Naive thymus-derived CD8-positive, alpha-beta T cell (primary cell): ENCODE measurements at places on chromosomes 13 and 19.

DNA sequence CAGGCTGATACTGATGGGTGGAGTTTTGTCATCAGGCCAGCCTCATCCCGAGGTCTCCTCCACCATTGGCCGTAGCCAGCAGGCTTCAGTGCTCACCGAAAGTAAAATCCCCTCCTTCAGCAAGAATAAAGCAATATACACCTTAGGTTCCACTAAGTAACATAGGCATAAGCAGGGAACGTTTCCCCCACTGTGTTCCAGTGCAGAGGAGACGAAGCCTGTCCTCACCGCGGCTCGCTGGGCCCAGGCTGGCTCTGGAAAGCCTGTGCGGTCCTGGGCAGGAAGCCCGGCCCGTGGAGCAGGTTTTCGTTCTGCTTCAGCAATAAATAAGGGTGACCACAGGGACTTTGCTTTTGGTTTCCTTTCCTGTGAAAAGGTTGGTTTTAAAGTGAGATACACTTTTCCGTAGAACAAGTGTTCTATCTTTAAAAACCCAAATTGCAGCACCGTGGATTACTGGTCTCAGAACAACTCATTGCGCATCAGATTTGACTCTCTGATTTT lies 16.3 kb upstream of the TEX29 start:
- no peak for DNase-seq

- no peak for DNase-seq
Observed at GRCh38 chr13:45564133-45564776, 51.3 kb downstream of the ERICH6B start.

DNA sequence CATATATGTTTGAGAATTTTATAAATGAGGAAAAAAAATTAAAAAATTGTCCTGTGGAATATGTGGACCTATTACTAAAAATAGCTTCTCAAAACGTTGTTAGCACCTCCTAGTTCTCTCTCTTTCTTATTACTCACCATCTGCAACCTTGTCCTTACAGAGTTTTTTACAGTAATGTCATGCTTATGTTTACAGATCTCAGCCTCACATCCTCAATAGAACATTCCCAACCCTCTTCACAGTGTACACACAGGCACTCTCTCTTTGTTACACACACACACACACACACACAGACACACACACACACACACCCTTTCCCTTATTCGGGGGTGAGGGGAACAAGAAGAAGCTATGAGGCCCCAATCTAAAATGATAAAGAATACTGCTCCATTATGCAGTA lies 197.7 kb downstream of the SLITRK6 start:
- no peak for DNase-seq

- DNase-seq = no peak
Observed at GRCh38 chr13:42272804-42273175, 838 bp downstream of the AKAP11 start.

DNA sequence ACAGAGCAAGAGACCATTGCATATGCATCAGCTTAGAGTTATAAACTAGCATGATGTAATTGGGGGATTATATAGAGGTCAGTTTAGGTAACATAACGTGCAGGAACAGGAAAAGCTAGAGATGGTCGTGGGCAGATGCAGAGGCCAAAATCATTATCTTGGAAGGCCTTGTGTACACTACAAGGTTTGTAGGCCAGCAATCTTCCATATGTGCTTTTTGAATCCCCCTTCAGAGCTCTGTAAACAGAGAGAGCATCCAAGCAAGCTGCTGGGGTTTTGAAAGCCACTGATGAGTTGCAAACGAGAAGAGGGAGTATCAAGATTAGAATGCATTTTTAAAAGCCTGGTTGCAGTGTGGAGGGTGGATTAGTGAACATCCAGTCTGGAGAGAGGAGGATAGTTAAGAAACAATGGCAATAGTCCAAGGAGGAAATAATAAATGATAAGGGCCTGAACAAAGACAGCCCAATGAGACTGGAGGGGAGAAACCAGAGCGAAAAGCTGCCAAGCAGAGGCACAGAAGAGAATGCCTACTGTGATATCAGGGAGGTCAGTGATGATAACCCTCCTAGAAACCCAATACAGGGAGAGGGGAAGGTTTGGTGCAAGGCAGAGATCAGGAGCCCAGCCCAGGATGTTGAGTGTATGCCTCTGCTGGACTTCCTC lies 109.6 kb downstream of the ZAR1L start:
- no peak for DNase-seq

- DNase-seq = no peak
Observed at GRCh38 chr13:96243376-96243775, 153.5 kb downstream of the HS6ST3 start.

DNA sequence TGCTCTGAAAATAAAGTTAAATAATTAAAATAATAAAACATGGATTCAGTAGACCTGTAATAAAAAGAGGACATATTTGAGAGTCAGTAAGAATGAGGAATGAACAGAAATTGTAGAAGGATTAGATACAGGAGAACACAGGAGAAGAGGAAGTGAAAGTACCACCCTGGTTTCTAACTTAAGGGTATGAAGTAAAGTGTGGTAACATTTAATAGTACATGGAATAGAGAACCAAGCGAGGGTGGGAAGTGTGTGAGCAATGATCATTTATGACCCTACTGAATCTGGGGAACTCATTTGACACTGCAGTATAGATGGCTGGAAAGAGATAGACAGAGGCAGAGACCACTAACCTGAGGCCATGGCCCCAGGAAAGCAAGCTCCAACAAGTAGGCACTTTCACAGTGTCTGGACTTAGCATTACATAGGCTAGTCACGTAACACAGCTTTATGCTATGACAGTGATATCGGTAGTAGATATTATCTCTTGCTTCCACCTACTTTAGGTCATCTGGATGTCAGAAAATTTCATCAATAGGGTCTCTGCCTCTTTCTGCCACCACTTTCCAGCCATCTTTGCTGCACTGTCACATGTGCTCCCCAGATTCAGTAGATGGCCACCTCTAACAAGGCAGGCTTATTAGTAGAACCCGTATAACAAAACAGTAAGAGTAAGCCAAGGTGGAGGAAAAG lies 633.9 kb upstream of the MIR17HG start:
- no peak for DNase-seq

- DNase-seq = no peak
Observed at GRCh38 chr19:30792561-30793505, 420.6 kb downstream of the ZNF536 start.

DNA sequence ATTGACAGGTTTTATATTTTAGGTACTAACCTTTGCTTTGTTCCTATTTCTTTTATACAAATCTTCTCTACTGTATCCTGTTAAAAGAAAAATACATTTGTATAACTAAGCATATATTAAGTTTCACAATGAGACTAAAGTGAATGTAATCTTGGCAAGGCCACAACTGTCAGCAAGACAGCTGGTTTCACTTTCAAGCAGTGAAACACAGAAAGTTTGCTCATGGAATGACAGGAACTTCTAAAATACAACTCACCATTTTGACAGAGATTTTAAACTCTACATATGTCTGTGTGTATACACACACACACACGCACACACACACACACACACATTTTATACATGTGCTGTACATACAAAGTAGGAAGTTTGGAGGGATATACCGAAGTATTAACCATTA lies 53.3 kb downstream of the PARP4 start:
- DNase-seq = no peak

DNA sequence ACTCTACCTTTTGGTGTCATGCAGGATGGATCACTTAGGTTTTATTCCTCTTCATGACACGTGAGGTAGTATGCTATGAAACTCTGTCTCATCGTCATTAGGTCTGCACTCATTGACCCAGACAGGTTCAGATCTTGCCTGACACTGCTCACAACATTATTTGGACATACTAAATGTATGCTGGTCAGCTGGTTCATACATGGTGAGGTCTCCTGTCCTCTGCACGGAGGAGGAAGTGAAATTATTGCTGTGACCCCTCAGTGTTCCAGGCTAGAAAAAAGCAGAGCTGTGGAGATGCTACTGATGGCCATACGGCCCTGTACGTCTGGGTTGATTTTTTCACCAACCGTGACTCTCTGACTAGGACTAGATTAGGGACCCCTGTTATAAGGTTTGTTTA lies 35.8 kb downstream of the LATS2 start:
- no peak for DNase-seq

DNA sequence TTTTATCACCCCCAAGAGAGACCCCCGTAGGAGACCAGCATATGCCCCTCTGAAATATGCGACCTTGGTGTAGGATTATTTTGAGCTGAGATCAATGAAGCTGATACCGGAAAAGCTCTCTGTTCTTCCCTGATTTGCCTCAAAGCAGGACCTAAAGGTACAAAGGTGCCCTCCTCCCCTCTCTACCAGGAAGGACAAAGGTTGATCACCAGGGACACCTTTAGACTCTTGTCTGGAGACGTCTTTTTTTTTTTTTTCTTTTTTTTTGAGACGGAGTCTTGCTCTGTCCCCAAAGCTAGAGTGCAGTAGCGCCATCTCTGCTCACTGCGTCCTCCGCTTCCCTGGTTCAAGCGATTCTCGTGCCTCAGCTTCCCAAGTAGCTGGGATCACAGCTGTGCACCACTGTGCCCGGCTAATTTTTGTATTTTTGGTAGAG lies 792 bp upstream of the PEX11G start:
- no peak for DNase-seq

DNA sequence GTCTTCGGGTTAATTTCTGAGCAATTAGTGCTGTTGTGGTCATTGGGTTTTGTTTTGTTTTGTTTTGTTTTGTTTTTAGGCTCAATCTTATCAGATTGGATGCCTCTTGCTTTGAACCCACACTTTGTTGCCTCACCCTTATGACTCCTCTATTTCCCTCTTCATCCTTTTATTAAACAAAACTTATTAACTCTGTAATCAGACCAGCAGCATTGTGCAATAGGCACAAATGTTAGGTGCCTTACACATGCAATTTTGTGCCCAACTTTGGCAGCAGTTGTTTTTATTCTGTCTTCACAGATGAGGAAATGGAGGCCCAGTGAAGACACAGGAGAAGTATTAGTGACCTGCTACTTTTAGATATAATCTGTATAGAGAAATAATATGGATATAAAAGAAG lies 377.7 kb downstream of the KCNRG start:
- no peak for DNase-seq

DNA sequence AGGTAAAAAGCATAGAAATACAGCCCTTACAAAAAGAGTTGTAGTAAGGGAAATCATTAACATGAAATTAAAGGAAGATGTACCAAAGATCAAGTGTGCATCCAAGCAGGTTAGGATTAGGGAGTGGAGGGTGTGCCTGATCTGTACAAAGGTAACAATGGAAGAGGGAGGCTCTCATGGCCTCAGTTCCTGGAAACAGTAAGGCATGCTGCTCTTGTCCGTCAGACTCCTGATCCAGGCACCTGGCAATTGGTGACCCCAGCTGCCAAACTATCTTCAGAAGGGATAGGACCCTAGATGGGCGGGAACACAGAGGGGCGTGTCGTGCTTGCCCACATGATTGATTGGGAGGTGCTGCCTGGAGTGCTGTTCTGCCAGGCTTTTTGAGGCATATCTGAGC lies 4.5 kb downstream of the TEX26 start:
- no peak for DNase-seq

GRCh38 chr19:47315125-47315821 lies 5.6 kb downstream of the C5AR1 start:
- no peak for DNase-seq

DNA sequence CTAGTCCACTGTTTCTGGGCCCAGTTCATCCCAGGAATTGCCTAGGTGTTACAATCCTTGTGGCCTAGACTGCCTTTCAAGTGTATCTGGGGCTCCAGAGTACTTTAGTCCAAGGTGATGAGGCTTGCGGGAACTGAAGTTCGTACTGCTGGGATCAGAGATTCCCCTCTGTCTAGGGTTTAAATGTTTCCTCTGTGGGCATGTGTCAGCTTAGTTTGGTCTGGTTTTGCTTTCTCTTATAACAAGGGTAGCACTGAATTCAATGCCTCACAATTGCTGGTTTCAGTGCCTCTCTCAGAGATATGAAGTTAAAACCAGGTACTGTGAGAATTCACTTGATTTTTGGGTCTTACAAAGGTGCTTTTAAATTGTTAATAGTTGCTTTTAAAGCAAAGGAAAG lies 30.8 kb downstream of the RGCC start:
- no peak for DNase-seq

DNA sequence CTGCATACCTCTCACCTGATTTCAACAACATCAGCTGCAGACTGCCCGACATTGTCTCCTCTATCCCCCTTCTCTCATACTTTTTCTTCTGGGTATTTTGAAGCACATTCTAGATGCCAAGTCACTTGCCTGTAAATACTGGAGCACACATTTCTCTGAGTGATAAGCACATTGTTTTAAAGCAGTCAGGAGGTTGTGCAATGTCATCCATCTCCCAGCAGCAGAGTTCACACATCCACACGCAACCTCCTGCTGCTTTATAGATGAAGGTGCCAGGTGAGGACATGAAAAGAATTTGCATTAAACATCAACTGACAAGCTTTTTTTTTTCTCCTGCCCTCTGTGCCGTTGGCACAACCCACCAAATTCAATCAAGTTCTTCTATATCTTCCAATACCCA lies 5.5 kb downstream of the UPK1A start:
- DNase-seq = no peak

DNA sequence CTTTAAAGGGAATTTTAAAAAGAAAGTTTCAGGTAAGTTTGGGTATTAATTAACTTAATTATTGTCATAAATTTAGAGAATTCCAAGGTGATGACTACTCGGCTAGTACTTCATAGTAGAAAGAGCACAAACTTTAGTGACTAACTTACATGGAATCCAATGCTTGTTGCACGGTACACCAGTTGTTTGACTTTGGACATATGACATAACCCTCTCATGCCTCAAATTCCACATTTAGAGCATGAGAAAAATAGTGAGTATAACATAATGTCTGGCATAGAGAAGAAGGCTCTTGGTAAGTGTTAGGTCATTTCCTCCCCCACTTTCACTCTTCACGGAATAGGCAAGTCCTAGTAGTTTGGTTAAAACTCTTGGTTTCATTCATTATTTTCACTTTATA lies 1249.4 kb upstream of the SLC10A2 start:
- no peak for DNase-seq

DNA sequence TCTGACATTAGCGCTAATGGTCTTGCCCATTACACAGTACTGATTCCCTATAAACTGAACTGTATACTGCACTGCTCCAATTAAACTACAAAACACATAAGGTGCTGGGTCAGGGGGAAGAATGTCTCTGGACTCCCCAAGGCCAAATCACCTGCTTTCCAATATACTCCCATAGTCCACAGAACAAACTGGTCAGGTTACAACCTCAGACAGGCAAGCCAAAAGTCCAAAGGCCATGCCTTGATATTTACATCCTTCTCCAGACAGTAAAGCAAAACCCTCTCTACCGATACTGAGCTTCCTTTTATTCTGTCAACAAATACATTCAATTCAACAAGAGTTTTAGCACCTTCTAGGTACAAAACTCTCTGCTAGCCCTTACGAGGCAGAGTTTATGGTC lies 8.9 kb downstream of the ZNF541 start:
- DNase-seq = no peak

GRCh38 chr13:70394031-70394548 lies 285.8 kb upstream of the KLHL1 start:
- no peak for DNase-seq

GRCh38 chr13:59477011-59477410 lies 686.7 kb downstream of the DIAPH3 start:
- DNase-seq = no peak

DNA sequence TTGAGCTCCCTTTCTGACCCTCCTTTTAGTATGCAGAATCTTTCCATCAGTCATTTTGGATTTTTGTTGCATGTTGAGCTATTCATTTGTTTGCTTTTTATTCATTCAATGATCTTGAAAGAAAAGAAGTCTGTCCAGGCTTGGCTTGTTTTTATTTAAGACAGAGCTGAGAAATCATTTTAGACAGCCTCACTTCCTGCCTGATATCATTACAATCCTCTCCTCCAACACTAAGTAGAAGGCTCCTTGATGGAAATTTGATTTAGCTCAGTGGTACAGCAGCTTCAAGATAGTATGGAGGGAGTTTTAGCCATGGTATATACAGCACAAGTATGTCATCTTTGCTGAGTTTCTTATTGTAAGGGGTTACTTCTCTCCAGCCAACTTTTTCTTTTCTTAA lies 28.4 kb downstream of the MBNL2 start:
- no peak for DNase-seq
